ENCODE measurements at places on chromosomes 1 and 21.

GRCh38 chr1:245809361-245809760, 654.6 kb downstream of the KIF26B start:
- DNase-seq: no peak

DNA sequence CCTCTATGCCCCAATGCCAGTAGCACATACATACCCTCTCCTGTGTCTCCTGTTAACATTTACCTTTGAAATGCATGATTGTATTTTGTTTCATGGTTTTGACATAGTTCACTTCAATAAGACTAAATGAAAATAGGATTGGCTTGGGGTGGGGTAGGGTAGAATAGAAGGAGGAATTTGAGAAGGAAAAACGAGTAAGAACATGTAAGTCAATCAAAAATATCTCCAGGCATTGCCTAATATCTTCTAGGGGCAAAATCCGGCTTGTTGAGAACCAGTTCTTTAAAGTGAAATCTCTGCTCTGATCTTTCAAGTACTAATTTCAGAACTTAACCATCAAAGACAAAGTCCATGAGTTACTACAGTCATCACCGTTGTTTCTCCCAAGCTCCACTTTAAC, 31.8 kb upstream of the RGS2 start:
- DNase-seq: no peak

DNA sequence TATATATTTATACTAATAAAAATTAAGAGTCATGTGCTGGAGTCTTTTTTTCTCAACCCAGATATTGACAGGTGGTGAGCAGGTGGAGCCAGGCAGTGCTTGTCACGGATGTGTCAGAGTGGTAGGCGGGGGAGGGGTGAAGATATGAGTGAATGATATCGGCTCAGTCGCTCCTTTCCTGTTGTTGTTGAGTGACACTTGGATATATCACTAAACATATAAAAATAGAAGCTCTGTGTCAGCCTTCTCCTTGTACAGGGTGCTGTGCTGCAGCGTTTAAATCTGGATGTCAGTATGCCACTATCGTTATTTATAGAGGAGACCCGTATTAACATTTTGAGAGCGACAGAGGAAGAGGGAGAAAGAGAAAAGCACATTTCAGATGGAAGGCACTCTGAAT, 339.6 kb downstream of the NUF2 start:
- no peak for DNase-seq

DNA sequence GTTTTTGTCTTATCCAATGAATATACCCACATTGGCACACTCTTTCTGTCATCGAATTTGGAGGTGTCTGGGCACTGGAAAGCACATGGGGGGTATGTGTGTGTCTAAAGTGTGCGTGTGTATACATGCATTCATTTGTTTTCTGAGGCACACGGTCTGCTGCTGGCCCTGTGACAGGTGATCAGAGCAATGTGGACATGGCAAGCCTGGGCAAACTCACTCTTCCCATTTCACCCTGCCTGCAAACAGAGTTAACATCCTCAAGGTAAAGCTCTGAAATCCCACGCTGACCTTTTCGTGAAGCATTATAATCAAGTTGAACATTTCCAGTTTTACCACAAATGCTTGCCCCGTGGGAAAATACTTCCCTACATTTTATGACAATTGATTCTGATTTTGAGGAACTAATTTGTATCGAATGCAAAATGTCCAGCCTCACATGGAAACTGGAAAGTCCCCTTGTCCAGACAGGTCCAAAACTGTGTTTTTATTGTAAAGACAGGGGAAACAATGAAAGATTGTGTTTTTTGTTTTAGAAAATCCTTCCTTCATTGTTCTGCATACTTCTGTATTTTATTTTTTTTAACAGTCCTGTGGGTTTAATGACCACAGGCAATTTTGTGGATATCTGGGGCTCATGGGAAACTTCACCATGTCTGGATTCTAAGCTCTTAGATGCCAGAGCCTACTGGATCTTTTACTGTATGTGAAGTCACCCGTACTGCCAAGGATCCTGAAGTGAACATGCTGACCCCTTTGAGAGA, 160.9 kb downstream of the PBX1 start:
- no peak for DNase-seq

- DNase-seq: no peak
Observed at GRCh38 chr1:164948101-164948500, 389.1 kb downstream of the PBX1 start.

Data from LNCaP clone FGC (cell line).